Transverse colon (tissue), 4 donors: ENCODE measurements at places on chromosomes 13 and 19. TPM values are rescaled to one million over a fixed set of nuclear protein-coding genes. Genes with fewer than 3 reads are reported as not detected.

Gene CATSPERD
- not detected for total RNA-seq

Gene GTPBP3
- 206 TPM for total RNA-seq

Gene THSD1
- 1.9 TPM for total RNA-seq

Gene SCN1B
- total RNA-seq = 2.4 TPM

Gene KCNK6
- 44.5 TPM for total RNA-seq

Gene VSTM2B
- total RNA-seq = not detected

Gene SIGLEC11
- total RNA-seq = not detected

Gene FBXO27
- total RNA-seq = not detected

Gene ITGBL1
- total RNA-seq = not detected

Gene FOSB
- 64.7 TPM for total RNA-seq

Gene NPAS1
- 0.79 TPM for total RNA-seq

Gene TEKTIP1
- total RNA-seq = not detected

Gene SSBP4
- total RNA-seq = 40.4 TPM

Gene TMPRSS9
- total RNA-seq = not detected

Gene RXFP2
- total RNA-seq = not detected

Gene DCT
- not detected for total RNA-seq

Gene CILP2
- total RNA-seq = 0.48 TPM

Gene CBY2
- total RNA-seq = not detected
